ENCODE measurements at places on chromosomes 6 and 20. TPM values are rescaled to one million over a fixed set of nuclear protein-coding genes. Genes with fewer than 3 reads are reported as not detected.
A peak's percentile ranks its signal among the peaks of the same experiment; 100 is the strongest.

- no peak overlapping the region for H3K27ac ChIP-seq
- H3K27me3 ChIP-seq = no peaks in the 10 kb centered on the region
Measured at GRCh38 chr6:36823421-36824096, 15.7 kb downstream of the CPNE5 start.

GRCh38 chr6:100228834-100229441 lies 234.9 kb upstream of the MCHR2 start:
- H3K27ac ChIP-seq = no peak overlapping the region
- peak overlapping the region; percentile 63 for H3K4me3 ChIP-seq
- peak; percentile 56 for DNase-seq

DNA sequence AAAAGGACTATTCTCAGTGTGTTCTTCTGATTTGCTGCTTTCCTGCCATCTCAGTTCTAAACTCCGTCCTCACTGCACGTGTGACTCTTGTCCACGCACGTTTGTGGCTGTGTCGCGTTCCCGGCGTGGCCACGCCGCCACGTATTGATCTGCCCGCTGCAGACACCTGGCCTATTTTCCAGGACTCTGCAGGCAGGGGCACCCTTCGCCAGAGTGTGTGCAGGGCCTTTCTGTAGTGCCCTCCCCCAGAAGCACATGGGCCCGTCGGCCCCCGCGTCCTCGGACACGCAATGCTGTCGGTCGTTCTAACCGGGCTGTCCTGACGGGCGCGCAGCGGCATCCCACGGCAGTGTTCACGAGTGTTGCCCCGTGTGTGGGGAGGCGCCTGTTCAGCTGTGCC lies 87.6 kb downstream of the YTHDF1 start:
- H3K27ac ChIP-seq = no peak overlapping the region
- peaks cover 2% of the 10 kb centered on the region for H3K27me3 ChIP-seq
- H3K36me3 ChIP-seq = no peaks in the 10 kb centered on the region
- no peak overlapping the region for H3K4me3 ChIP-seq
- no peaks in the 10 kb centered on the region for H3K4me1 ChIP-seq

DNA sequence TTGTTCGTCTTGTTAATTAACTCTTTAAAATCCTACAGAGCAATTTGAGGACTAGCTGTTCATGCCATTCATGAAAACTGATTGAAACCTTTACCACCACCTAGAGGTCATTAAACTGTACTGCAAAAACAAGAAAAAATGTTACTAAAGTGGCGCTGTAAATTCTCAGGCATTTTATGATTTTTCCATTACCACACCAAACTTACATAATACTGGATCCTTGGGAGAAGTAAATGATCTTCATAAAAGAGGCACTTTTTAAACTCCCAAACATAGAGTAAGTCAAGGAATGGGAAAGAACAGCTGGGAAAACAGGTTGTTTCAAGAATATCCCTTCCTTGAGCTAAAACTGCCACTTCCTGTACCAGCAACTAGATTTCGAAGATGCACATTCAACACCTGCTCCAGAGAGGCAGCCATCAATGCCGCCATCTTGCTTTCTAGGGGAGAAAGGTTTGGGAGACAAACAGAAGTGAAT lies 54.3 kb downstream of the MYLIP start:
- H3K4me1 ChIP-seq = peaks cover 36% of the 10 kb centered on the region
- no peak for DNase-seq
- no peak overlapping the region for H3K27ac ChIP-seq
- peaks cover 28% of the 10 kb centered on the region for H3K36me3 ChIP-seq
- H3K27me3 ChIP-seq = peaks cover 19% of the 10 kb centered on the region

GRCh38 chr6:24985323-24985722 lies 49.6 kb upstream of the RIPOR2 start:
- H3K4me1 ChIP-seq = peaks cover 23% of the 10 kb centered on the region
- peaks cover 35% of the 10 kb centered on the region for H3K36me3 ChIP-seq
- no peaks in the 10 kb centered on the region for H3K27me3 ChIP-seq
- DNase-seq = no peak
- H3K4me3 ChIP-seq = no peak overlapping the region

DNA sequence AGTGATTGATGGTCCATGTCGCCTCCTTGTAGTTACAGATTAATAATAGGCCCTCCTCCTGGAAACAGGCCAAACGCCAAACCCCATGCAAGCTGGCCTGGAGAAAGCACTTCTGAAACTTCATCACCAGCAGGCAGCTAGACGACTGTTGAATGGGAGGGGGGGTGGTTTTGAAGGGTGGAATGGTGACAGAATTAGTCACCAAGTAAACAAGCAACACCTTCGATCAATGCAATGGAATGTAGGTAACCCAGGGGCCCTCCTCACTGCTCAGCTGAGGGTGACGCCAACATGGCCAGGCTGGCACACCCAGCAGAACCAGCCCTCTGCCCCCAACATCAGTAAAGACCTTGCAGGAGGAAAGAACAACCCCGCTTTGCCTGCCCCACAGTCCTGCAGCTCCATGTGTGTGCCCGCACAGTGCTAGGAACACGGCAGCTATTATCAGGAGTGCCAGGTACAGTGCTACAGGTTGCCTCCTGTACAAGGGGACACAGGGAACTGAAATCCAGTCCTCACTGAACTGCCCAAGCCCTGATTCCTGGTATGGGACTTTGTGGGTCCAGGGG lies 2.7 kb downstream of the BCAS1 start:
- H3K4me1 ChIP-seq = peaks cover 7% of the 10 kb centered on the region
- H3K27ac ChIP-seq = no peak overlapping the region
- H3K4me3 ChIP-seq = no peak overlapping the region

- H3K27me3 ChIP-seq = no peaks in the 10 kb centered on the region
- H3K4me1 ChIP-seq = peaks cover under 1% of the 10 kb centered on the region
- H3K4me3 ChIP-seq = no peak overlapping the region
- no peak for DNase-seq
Measured at GRCh38 chr6:85362652-85363310, 87.1 kb upstream of the NT5E start.

DNA sequence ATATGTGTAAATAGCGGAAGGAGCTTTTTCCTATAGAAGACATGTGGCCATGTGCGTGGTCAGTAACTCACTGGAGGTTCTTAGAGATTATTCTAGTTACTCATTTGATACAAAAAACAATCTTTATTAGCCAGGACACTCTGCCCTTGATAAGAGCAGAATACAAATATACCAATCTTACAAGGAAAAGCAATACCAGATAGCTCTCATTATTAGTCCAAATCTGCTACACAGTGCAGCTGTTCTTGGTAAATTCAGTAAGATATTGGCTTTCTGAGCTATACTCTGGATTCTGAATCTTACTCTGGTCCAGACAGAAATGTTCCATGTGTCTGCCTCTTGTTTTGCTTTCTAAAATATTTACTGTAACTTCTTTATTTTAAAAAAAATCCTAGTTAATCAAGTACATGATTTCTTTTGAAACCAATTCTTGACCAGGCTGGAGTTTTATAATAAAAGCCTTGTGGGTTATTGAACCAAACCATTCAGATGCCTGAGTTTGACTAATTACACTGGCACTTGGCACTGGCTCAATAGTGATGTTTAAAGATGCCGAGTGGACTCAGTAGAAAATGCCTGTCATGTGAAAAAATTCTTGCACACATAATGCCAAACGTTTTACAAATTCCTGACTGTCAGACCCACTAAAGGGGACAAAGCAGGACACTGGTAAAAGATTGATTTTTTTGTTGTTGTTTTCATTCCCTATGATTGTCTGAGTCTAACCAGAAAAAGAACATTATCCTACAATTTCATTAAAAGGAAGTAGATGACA lies 242.8 kb upstream of the TCF21 start:
- no peak overlapping the region for H3K4me3 ChIP-seq
- no peak overlapping the region for H3K27ac ChIP-seq
- DNase-seq = no peak
- no peaks in the 10 kb centered on the region for H3K36me3 ChIP-seq
- H3K4me1 ChIP-seq = no peaks in the 10 kb centered on the region

GRCh38 chr20:36214684-36215256 lies 21.5 kb upstream of the AAR2 start:
- H3K36me3 ChIP-seq = no peaks in the 10 kb centered on the region
- peak; percentile 24 for DNase-seq
- no peak overlapping the region for H3K4me3 ChIP-seq

DNA sequence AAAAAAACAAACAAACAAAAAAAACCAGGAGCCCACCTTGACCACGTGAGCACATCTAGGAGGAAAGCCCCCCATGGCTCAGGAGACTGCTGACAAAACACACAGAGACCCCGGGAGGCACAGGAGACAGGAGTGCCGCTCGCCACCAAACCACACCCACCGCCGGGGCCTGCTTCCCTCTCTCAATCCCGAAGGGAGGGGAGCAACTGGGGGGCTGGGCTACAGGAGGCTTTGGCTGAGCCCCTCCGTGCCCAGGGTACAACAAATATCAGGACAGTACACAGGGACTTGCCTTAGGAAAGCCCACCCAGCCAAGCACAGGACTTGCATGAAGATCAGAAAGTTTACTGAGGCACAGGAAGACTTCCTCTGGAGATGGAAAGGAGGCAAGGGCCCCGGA lies 102.5 kb downstream of the TAF4 start:
- DNase-seq = no peak
- no peaks in the 10 kb centered on the region for H3K4me1 ChIP-seq
- H3K27ac ChIP-seq = no peak overlapping the region
- H3K4me3 ChIP-seq = no peak overlapping the region
- H3K27me3 ChIP-seq = peaks cover 5% of the 10 kb centered on the region

- H3K27me3 ChIP-seq = no peaks in the 10 kb centered on the region
- no peak overlapping the region for H3K27ac ChIP-seq
- H3K4me1 ChIP-seq = no peaks in the 10 kb centered on the region
- DNase-seq = no peak
- no peak overlapping the region for H3K4me3 ChIP-seq
Measured at GRCh38 chr6:98514796-98515195, 319.6 kb upstream of the POU3F2 start.

GRCh38 chr6:154673919-154674318 lies 59.3 kb upstream of the SCAF8 start:
- peaks cover 4% of the 10 kb centered on the region for H3K27me3 ChIP-seq
- no peaks in the 10 kb centered on the region for H3K36me3 ChIP-seq
- no peaks in the 10 kb centered on the region for H3K4me1 ChIP-seq
- DNase-seq = no peak

DNA sequence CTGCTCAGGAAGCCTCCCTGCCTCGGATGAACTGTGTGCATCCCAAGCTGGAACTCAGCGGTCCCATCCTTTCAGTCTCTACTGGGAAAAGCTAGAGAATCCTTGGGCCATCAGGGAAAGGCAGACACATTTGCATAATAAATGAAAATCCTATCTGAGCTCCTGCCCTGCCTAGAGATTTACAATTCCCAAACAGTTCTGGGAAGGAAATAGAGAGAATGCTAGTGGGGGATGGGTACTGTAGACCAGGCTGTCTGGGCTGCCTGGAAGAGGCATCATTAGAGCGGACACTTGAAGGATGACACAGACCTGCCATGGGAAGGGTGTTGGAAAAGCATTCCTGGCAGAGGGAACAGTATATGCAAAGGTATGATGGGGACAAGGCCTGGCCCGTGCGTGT lies 44.3 kb downstream of the TFAP2C start:
- no peak overlapping the region for H3K27ac ChIP-seq
- H3K27me3 ChIP-seq = no peaks in the 10 kb centered on the region
- no peak overlapping the region for H3K4me3 ChIP-seq
- no peaks in the 10 kb centered on the region for H3K4me1 ChIP-seq

DNA sequence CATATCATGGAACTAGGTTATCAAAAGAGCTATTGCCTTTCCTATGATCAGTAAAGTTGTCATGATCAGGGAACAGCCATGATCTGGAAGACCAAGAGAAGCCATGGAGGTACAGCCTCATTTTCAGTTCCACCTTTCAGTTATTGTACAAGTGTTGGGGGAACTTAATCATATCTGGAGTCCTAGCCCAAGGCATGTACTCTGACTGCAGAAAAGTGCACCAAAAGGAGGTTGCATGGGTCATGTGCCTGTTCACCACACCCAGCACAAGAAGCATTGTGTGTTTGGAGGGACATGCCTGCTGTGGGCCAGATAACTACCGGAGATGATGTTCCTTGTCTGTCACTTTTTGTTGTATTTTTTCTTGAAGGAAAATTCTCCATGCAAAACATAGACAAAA lies 185.8 kb upstream of the MAN1A1 start:
- H3K27me3 ChIP-seq = no peaks in the 10 kb centered on the region
- H3K36me3 ChIP-seq = no peaks in the 10 kb centered on the region
- H3K27ac ChIP-seq = no peak overlapping the region
- no peak overlapping the region for H3K4me3 ChIP-seq
- no peak for DNase-seq

DNA sequence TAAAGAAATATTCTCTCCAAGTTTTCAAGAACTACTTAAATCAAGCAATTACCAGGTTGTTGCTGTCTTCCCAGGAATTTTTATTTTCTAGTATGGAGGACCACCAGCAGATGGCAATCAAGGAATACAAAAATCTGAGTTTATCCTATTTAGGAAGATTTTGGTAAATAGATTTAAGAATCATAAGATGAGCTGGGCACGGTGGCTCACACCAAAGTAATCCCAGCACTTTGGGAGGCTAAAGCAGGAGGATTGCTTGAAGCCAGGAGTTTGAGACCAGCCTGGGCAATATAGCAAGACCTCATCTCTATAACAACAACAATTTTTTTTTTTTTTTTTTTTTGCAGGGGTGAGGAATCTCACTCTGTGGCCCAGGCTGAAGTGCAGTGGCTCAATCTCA lies 19.3 kb upstream of the SEC63 start:
- no peak for DNase-seq
- no peak overlapping the region for H3K27ac ChIP-seq

GRCh38 chr6:140677781-140678528 lies 1303.5 kb upstream of the CITED2 start:
- no peak overlapping the region for H3K27ac ChIP-seq
- no peaks in the 10 kb centered on the region for H3K4me1 ChIP-seq
- no peaks in the 10 kb centered on the region for H3K27me3 ChIP-seq
- H3K36me3 ChIP-seq = no peaks in the 10 kb centered on the region
- H3K4me3 ChIP-seq = no peak overlapping the region

The TNFRSF6B gene
- not detected for total RNA-seq

The PRDM13 gene
- not detected for total RNA-seq

The COL12A1 gene
- 0.05 TPM for total RNA-seq

The TMEM242 gene
- 9.5 TPM for total RNA-seq

The BTNL2 gene
- total RNA-seq = not detected

The FARS2 gene
- 20.2 TPM for total RNA-seq

The TMEM170B gene
- 0.95 TPM for total RNA-seq
